Amniotic stem cell (primary cell): ENCODE measurements at places on chromosomes 6 and 20.

- no peak for DNase-seq
Observed at GRCh38 chr6:132800656-132801055, 2.2 kb upstream of the SLC18B1 start.

DNA sequence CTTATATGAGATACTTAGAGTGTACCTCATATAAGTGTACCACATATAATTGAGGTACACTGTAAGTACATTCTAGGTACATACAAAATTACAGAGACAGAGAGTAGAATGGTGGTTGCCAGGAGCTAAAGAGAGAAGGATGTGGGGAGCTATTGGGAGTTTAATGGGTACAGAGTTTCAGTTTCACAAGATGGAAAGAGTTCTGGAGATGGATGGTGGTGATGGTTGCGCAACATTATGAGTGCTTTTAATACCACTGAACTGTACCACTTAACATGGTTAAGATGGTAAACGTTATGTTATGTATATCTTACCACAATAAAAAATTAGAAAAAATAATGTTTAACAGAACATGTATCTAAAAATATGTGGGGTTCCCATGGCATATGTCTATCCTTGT, 69.4 kb downstream of the PRND start:
- DNase-seq, result no peak

- no peak for DNase-seq
Observed at GRCh38 chr6:32112431-32112980, 3.4 kb upstream of the TNXB start.

DNA sequence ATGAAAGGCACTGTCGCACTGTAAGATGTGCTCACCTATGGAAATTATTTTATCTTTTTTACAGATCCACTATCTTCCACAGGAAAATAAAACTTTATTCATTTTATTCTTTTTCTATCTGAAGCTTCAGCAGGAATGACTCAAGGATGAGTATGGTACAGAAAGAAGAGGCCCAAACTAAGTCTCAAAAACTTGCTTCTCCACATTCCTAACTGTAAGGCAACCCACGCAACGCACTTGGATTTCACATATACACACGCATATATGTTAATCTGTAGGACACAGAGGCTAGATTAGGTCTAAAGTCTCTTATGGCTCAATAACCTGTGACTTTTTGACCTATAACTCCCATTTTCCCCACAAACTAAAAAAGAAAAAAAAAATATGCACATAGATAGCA, 81.9 kb downstream of the RALGAPA2 start:
- no peak for DNase-seq

DNA sequence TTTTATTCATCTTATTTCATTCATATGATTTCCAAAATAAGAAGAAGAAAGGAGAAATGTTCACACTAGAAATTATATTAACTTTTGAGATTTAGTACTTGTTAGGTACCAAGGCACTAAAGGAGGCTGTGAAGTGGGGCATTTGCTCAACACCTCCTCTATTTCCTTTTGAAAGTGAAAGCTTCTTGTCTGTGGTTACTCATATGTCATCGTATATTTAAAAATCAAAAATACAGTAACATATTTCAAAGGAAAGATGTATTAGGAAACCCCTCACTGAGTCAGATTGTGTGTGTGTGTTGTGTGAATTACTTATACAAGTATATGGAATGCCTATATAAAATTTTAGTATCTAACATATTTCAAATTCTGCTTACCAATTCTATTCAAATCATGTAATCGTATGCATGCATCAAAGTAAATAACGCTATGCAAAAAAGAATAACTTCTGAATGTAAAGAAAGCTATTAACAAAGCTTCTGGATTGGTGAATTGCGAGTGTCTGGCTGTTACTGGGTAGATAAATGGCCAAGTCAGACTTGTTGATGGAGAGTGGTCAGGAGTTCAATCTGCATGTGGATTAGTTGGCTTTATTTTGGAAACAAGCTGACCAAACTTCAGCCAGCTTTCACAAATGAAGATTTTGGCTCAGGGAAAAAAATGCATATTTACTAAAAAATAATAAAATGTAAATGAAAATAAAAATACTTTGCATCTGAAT, 70.9 kb downstream of the PACRG start:
- no peak for DNase-seq

DNA sequence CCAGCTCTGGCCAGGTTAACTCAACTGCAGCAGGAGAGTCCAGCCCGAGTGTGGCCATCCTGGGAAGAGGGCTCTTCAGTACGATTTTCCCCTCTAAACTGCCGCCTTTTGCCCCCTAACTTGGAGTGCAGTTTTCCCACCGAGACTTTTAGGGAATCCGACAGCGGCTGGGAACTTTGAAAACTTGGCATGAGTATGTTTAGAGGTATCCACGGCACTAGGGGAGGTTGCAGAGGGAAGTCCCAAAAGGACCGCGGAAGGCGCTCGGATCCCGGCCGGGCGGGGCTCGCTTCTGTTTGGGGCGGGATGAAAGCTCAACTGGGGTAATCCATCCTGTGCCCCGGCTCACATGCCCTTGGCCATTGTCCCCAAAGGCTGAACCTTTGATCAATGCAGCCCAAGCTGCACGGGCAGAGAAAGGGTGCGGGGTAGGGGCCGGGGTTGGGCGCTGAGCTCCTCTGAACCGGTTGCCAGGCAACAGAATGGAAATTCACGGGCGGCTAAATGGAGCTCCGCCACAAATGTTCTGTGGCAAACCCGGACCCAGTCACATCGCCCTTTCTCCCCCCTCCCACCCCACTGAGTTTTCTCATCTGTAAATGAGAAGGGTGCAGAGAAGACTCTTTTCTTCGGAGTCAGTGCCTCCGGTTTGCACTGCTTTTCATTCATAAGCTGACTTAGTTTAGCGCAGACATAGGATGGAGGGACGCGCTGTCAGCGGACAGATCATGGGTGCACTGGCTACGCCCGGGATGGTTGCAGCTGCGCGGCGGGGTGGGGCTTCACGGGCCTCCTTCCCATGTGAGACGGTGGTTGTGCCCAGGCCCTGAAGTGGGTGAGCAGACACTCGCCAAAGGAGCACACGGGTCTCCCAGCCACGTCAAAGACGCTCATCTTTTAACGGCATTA, 2.3 kb downstream of the BMP6 start:
- DNase-seq, result no peak

DNA sequence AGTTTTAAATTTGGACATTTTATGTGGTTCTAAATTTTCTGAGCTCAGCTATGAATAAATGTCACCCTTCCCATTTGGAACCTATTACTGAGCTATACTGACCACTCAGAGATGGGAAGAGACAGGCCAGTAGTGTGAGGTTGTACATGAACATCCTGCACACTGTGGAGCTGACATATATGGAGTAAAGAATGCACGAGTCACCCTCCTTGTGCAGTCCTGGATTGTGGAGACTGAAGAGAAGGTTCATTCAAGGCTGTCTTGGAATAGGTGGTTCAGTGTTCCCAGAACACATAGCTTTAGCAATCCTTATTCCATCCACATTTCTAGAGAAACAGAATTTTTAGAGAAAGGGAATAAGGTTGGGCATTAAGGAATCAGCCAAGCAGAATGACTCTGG, 50.3 kb upstream of the OGFRL1 start:
- no peak for DNase-seq

DNA sequence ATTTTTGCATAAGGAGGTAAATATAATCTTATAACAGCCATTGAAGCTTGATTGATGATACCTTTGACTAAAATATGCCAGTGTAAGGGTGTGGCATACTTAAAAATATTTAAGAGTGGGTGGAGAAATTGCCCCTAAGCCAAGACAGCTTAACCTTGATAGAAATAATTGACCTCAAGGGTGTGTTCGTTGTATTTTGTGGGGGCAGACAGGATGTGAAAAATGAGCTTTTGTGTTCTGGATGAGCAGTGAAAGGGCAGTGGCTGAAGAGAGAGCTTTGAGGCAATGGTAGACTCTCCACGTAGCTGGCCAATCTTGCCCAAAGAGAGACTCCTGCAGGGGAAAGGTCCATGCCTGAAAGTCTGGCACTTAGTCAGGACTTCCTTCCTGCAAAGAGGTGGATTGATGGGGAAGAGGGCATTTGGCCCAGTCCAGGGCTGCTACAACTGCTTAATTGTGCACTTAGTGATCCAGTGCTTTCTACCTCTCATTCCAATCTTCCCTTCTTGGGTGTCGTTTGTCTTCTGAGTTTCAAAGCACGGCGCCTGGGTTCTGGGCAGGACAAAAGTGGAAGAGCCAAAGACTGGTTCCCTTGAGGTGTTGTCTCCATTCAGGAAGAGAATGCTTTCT, 15.6 kb upstream of the CD109 start:
- DNase-seq, result no peak

DNA sequence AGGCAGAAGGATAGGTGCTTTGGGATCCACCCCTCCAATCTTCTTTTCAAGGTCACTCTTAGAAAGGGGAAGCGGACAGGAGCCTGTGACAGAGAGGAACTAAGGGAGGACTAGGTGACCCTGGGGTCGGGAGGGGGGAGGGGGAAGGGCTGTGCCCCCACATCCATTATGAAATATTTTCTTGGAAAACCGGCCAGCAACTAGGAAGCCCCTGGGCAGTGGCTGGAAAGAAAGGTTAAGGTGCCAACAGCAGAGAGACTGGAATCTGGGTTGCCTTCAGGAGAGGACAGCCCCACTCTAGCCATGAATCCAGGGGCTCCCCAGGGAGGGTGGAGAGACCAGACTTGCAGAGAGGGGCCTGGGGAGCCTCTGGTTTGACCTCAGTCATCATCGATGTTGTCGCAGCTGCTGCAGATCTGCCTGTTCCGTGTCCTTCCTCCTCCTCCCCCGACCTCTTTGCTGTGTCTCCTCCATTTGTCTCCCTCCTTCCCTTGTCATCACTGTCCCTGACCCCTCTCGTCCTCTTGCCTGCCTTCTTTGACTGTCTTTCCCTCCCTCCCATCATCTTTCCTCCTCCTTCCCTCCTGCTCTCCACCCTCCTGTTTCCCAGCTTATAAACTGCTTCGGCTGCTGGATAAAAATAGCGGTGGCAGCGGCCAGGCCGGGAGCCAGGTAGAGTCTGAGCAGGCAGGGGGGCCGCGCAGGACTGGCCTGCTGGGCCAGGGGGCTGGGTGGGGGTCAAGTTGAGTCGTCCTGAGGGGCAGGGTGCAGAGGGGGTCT, 3.2 kb downstream of the SLC29A1 start:
- DNase-seq, result no peak

DNA sequence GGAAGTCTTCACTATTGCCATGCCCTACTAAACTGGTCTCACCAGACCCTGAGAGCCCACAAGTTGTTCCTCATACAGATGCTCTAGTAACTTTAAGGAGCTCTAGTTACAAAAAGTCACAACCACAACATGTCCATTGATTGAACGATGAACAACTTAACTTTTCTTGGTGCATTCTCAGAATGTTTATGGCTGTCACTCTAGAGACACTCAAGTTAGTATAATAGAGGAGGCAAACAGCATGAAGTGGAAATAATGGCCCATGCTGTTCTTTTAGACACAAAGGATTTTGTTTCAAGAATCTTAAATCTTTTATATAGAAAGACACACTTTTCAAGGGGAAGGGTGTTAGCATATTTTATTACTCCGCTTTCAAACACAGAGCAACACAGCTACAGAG, 934.4 kb downstream of the HACE1 start:
- DNase-seq, result no peak

- no peak for DNase-seq
Observed at GRCh38 chr20:46330831-46331371, 22.6 kb upstream of the CDH22 start.

- no peak for DNase-seq
Observed at GRCh38 chr6:21371676-21372171, 221.8 kb upstream of the SOX4 start.

- DNase-seq, result no peak
Observed at GRCh38 chr6:10894958-10895357, 8.1 kb downstream of the SYCP2L start.

DNA sequence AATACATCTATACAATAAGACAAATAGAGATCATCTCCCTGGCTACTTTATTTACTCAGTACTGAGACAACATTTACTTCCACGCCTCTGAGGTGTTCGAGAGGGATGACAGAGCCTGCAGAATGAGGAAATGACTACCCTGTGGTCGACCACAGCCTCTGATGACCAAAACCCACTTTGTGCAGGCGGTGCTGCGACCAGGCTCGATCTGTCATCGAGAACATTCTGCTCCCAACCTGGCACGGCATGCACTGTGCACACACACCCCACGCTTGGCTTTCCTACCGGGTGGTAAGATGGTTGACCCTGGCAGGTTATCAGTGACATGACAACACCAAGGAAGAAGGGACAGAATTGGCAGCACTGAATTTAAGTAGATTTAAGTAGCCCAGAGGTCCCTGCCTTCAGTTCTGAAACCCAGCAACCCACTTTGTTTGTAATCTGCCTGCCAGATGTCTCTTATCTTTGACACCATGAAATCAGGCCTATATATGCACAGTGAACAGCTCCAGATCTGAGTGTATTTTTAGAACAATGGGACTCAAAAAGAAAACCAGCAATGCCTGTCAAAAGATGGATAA, 42.6 kb downstream of the TTI1 start:
- DNase-seq, result no peak

GRCh38 chr6:73728548-73729205, 32.7 kb downstream of the CD109 start:
- DNase-seq, result no peak
